ENCODE measurements at places on chromosomes 3 and 15. TPM values are rescaled to one million over a fixed set of nuclear protein-coding genes. Genes with fewer than 3 reads are reported as not detected.

DNA sequence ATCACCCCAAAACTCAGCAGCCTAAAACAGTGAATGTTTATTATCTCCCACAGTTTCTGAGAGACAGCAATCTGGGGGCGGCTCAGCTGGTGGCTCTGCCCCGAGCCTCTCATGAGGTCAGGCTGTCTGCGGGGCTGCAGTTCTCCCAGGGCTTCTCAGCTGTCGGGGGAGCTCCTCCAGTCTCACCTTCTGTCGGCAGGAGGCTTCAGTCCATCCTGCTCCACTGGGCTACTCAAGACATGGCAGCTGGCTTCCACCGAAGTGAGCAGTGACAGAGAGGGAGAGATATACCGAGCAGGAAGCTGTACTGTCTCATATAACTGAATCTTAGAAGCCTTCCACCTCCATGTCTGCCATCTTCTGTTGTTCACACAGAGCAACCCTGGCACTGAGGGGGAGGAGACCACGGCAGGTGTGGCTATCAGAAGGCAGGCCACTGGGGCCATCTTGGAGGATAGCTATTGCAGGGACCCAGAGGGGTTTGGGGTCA lies 72.8 kb upstream of the ITGA11 start:
- H3K36me3 ChIP-seq: no peaks in the 10 kb centered on the region
- no peak overlapping the region for H3K4me3 ChIP-seq
- no peak for DNase-seq
- H3K27me3 ChIP-seq: no peaks in the 10 kb centered on the region

Gene FBXL22
- 2.1 TPM for total RNA-seq

DNA sequence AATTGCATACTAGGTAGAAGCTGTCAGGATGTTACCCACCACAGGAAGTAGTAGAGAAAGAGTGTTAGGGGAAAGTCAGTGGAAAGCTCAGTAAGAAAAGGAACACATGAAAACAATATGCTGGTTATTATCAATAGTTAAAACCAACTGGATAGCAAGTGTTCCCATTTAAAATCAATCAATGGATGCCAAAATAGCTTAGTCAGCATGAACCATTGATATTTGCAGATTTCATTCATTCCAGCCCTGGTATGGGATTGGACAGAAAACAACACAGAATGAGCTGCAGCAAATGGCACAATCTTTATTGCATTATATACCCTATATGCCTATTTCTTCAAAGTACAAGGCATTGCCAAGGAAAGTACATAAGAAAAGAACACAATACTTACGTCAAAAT lies 293.7 kb downstream of the EPHA6 start:
- no peak for DNase-seq
- H3K4me3 ChIP-seq: no peak overlapping the region
- no peaks in the 10 kb centered on the region for H3K36me3 ChIP-seq
- no peak overlapping the region for H3K27ac ChIP-seq

DNA sequence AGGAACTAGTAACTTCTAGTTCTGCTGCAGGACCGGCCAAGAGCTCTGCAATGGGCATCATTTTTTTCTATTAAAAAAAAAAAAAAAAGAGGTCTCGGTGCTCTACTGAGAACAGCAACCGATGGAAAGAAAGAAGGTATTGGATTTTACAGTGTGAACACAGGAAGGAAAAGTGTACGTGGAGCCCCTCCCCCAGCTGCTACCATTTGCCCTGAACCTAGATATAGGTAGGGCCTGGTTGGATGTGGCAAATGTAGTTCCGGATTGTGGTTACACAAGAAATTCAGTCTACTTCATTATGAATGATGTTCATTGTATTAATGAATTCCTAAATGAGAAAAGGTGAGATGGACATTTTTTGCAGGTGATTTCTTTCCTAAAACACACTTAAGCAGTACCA lies 17.9 kb upstream of the PPARG start:
- H3K27ac ChIP-seq: no peak overlapping the region
- no peaks in the 10 kb centered on the region for H3K36me3 ChIP-seq
- DNase-seq: no peak
- H3K4me1 ChIP-seq: no peaks in the 10 kb centered on the region
- no peak overlapping the region for H3K4me3 ChIP-seq
- no peaks in the 10 kb centered on the region for H3K27me3 ChIP-seq

Gene ATP13A3
- 135 TPM for total RNA-seq

Gene MST1
- 1.2 TPM for total RNA-seq

GRCh38 chr15:40235201-40235885 lies 3.5 kb upstream of the PAK6 start:
- no peak overlapping the region for H3K4me3 ChIP-seq
- no peak for DNase-seq
- no peak overlapping the region for H3K27ac ChIP-seq
- H3K36me3 ChIP-seq: peaks cover 11% of the 10 kb centered on the region

DNA sequence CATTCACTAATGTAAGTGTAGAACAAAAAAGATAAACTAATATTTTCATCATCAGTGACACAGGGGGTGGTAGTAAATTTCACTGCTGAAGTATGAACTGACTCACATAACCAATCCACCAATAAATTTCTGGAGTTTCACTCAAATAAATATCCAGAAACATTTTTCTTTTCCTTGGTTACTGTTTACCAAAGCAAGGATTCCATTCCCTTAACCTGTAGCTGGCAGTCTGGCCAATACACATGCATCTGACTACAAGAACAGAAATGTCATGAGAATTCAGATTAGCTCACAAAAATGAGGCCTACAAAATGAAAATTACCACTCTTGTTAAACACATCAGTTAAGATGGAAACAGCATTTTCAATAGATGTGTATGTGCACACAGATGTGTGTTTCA lies 80.3 kb downstream of the STAG1 start:
- H3K36me3 ChIP-seq: peaks cover 4% of the 10 kb centered on the region
- DNase-seq: no peak

Gene REC114
- not detected for total RNA-seq

Gene DLEC1
- not detected for total RNA-seq

DNA sequence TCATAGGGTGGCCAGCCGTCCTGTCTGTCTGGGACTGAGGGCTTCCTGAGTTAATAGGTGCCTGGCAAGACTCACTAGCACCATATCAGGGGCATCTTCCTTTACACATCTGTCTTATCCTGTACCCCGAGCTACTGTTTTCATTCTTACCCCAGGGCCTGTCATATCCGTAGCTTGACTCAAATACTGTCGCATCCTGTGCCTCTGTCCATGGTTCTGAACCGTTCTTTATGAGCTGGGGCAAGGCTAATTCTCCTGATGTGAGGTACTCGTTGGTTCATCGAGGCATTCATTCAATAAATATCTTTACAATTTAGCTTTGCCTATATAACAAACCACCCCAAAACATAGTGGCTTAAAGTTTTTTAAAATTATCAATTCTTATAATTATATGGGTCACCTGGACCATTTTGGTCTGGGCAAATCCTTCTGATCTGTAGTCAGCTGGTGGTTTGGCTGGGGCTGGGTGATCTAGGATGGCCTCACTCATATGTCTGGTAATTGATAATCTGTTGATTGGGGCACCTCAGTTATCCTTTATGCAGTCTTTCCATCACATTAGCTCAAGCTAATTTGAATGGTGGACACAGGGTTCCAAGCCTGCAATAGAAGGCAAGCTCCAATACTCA lies 121.2 kb downstream of the TLE3 start:
- DNase-seq: peak; percentile 17
- H3K27me3 ChIP-seq: no peaks in the 10 kb centered on the region
- peaks cover 21% of the 10 kb centered on the region for H3K4me1 ChIP-seq
- no peak overlapping the region for H3K27ac ChIP-seq
- H3K4me3 ChIP-seq: no peak overlapping the region

DNA sequence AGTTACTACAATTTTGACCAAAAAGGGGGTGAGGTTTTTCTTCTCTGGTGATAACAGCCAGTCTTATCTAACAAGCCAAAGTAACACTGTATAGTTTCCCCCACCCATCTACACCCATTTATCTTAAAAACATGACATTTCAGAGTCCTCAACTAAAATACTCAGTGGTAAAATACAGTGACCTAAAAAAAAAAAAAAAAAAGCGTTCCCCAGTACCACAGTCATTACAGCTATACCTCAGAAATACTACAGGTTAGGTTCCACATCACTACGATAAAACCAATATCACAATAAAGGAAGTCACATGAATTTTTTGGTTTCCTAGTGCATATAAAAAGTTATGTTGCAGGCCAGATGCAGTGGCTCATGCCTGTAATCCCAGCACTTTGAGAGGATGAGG lies 13.8 kb downstream of the DENND4A start:
- no peak overlapping the region for H3K4me3 ChIP-seq
- H3K4me1 ChIP-seq: no peaks in the 10 kb centered on the region
- no peaks in the 10 kb centered on the region for H3K36me3 ChIP-seq
- H3K27ac ChIP-seq: no peak overlapping the region
- H3K27me3 ChIP-seq: no peaks in the 10 kb centered on the region
- no peak for DNase-seq

DNA sequence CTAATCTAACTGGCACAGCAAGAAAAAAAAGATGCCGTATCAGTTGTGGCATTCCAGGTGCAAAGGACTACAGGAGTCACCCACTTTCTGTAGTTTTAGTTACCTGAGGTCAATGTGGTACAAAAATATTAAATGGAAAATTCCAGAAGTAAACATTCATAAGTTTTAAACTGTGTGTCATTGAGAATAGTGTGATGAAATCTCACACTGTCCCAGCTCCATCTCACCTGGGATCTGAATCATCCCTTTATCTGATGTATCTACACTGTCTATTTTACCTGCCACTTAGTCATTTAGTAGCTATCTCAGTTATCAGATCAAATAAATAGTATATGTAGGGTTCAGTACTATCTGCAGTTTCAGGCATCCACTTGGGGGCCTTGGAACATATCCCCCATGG lies 26.7 kb downstream of the GBE1 start:
- no peak overlapping the region for H3K4me3 ChIP-seq
- H3K4me1 ChIP-seq: peaks cover under 1% of the 10 kb centered on the region
- 0 out of 2 replicates have a peak, but pooled peaks cover 2% of the 10 kb centered on the region for H3K36me3 ChIP-seq
- DNase-seq: no peak
- H3K27ac ChIP-seq: no peak overlapping the region

Gene CADPS
- not detected for total RNA-seq

DNA sequence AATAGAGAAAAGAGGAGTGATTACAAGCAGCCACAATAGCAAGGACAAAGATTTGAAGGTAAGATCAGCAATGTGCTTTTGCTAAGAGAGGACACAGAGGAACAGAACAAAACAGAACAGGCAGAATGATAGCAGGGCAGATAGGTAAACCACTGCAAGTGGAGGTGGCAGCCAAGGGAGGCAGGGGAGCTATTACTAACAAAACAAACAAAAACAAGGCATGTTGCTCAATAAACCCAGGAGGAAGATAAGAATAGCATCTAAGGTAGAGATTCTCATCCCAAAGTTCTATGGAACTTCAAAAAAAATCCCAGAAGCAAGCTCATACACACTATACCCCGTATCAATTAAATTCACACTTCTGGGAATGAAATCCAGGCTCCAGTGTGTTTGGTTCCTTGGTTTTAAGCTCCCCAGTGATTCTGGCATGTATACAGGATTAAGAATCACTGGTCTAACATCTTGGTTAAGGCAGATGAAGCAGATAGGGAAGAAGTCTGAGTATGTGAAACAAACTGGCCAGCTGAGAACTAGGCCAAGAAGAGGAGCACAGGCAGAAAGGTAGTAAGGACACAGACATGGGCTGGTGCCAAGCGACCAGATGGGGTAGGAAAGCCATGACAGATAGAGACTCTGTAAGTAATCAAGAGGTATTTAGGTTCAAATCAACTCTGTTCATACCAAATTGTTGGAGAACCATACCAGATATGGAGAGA lies 189.2 kb downstream of the DTWD1 start:
- no peak overlapping the region for H3K27ac ChIP-seq
- no peaks in the 10 kb centered on the region for H3K36me3 ChIP-seq
- H3K4me1 ChIP-seq: no peaks in the 10 kb centered on the region
- H3K4me3 ChIP-seq: no peak overlapping the region
- no peak for DNase-seq
- no peaks in the 10 kb centered on the region for H3K27me3 ChIP-seq

Gene DNAH12
- not detected for total RNA-seq

DNA sequence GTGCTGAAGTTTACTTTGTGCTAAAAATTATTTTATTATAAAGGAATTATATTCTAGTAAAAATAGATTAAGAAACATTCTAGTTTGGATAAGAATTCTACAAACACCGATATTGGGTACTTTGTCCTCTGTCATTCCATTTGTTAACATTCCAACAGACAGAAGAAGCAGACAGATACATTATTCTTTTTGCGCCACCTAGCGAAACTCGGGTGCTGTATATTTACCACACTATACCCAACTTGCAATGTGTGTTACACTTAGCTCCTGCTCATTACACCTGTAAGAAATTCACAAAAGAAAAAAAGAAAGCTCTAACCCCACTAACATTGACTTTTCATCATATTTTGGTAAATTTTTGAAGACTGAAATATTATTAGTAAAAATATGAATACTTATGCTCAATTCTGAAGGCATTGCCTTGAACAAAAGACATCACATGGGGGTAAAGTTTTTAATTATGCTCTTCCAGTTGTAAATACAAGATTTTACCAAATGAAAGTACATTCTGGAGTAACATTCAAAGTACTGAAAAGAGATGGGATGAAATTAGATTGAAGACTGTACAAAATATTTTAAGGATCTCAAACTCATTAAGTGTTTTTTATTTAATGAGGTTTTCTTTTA lies 136.5 kb upstream of the MLF1 start:
- peak; percentile 51 for DNase-seq
- H3K27me3 ChIP-seq: no peaks in the 10 kb centered on the region
- no peak overlapping the region for H3K27ac ChIP-seq
- H3K4me3 ChIP-seq: no peak overlapping the region

DNA sequence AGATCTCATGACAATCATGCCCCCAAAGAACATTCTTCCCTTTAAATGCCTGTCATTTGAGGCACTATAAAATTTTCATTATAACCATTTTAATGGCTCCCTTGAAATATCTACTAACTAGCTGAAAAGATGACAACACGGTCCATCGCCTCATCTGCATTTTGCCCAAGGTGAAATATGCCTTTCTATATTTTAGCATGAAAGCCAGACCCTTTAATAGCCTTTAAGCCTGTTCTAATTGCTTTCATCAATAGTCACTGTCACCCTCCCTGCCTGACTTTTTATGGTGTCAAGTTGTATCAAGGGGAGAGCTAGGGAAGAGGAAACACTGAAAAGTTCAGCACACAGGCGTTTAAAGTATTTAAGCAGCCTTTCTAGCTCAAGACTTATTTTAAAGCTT lies 144.1 kb upstream of the PRICKLE2 start:
- H3K27me3 ChIP-seq: no peaks in the 10 kb centered on the region
- H3K4me1 ChIP-seq: no peaks in the 10 kb centered on the region
- H3K36me3 ChIP-seq: no peaks in the 10 kb centered on the region
- H3K4me3 ChIP-seq: no peak overlapping the region
- no peak overlapping the region for H3K27ac ChIP-seq

Gene GOLGA6L10
- 0.19 TPM for total RNA-seq

GRCh38 chr15:36807134-36807764 lies 227.8 kb downstream of the CDIN1 start:
- no peaks in the 10 kb centered on the region for H3K36me3 ChIP-seq
- no peaks in the 10 kb centered on the region for H3K4me1 ChIP-seq
- no peaks in the 10 kb centered on the region for H3K27me3 ChIP-seq
- no peak overlapping the region for H3K4me3 ChIP-seq
- H3K27ac ChIP-seq: no peak overlapping the region

GRCh38 chr15:29736012-29736743 lies 86.1 kb downstream of the TJP1 start:
- DNase-seq: peak; percentile 48
- H3K4me3 ChIP-seq: no peak overlapping the region
- H3K27me3 ChIP-seq: no peaks in the 10 kb centered on the region
- H3K27ac ChIP-seq: peak overlapping the region; percentile 73
- H3K4me1 ChIP-seq: peaks cover 49% of the 10 kb centered on the region

Gene UROC1
- not detected for total RNA-seq

- no peaks in the 10 kb centered on the region for H3K36me3 ChIP-seq
- no peak for DNase-seq
- H3K4me1 ChIP-seq: peaks cover 13% of the 10 kb centered on the region
- H3K4me3 ChIP-seq: no peak overlapping the region
- no peak overlapping the region for H3K27ac ChIP-seq
Observed at GRCh38 chr15:68312701-68313204, 35.2 kb downstream of the FEM1B start.
